ENCODE measurements at places on chromosomes 13 and 19.

DNA sequence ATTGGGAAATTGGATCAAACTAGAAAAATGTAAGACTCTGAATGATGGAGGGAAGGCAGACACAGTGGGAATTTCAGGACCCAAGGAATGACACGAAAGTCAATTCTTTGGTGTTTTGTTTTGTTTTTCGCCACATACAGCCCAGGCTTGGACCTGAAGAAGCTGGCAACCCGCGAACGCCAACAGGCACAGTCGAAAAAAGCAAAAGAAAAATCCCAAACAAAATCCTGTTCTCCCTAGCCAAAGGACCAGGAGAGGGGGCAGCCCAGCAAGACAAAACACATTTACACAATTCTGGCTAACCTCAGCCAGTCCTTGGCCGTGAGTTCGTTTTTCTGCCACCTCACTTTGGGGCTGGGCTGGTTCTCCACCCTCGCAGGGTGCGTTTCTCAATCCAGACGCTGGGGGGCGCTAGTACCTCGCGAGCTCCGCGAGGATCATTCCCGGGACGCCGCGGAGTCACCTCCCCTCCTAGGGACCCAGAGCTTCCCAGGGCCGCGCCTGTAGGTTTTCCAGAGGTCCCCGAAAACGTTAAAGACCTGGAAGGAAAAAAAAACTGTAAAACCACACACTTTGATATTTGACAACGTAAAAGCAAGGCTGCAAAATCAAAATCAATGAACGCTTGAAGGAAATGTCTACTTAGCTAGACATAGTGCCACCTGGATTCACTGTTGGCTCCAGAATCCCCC, 34.9 kb upstream of the TPM4 start:
- peak; percentile 86 for DNase-seq

DNA sequence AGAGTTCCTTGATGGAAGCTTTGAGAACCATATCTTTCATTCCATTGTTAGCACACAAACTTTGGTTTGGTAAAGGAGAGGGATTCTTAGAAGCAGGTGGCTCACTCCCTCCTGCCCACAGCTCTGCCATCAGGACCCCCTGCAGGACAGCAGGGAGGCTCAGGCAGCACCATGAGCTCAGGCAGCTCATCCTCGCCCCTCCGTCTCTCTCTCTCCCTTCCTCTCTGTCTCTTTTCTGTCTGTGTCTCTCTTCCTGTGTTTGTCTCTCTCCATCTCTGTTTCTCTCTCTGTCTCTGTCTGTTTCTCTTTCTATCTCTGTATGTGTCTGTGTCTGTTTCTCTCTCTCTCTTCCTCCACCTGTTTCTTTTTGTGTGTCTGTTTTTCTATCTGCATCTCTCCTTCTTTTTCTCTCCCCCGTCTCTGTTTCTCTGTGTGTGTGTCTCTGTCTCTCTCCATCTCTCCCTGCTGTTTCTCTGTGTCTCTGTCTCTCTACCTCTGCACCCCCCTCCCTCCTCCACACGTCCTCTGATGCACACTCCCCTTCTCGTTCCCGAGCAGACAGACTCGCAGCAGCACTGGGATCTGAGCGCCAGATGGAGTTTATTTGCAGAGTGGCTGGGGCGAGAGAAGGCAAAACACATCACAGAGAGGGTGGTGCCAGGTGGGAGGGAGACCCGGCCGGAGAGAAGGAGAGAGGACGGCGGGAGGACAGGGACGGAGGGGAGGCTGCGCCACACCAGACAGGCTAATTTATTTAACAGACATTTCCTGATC, 8.7 kb downstream of the SBK2 start:
- DNase-seq, result no peak

GRCh38 chr19:33248104-33248503, 22.5 kb upstream of the SLC7A10 start:
- DNase-seq, result no peak

DNA sequence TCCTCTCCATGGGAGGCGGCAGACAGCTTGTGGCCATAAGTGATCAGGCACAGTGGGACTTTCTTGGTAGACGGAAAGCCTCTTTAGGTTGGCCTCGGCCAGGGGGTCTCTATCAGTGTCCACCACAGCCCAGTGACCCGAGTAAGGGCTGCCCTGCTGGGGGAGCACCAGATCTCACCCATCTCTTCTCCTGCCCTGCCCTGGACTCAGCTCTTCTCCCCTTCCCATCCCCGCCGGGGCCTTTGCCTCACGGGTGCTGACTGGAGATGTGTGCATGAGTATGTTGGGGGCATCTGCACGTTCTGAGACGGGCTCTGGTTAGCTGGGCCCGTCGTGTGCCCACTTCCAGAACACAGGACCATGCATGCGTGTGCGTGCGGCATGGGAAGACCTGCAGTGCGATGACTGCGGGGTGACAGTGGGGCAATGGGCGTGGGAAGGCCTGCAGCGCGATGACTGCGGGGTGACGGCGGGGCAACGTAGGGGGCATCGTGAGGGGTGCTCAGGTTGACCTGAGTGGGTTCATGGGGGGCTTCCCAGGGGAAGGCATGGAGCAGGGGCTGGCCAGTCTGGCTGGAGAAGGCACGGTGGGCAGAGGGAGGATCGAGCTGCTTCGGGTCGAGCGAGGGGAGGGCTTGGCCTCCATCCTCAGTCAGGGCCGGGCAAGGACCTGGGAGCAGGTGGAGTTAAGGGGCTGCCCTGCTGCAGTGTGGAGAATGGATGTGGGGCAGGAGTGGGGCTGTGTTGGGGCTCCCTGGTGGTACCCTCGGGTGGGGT, 15.9 kb downstream of the EPN1 start:
- DNase-seq, result no peak

GRCh38 chr19:46383846-46384245, 29.5 kb downstream of the CCDC8 start:
- no peak for DNase-seq

- DNase-seq, result no peak
Observed at GRCh38 chr13:93976528-93976927, 503.0 kb downstream of the DCT start.

DNA sequence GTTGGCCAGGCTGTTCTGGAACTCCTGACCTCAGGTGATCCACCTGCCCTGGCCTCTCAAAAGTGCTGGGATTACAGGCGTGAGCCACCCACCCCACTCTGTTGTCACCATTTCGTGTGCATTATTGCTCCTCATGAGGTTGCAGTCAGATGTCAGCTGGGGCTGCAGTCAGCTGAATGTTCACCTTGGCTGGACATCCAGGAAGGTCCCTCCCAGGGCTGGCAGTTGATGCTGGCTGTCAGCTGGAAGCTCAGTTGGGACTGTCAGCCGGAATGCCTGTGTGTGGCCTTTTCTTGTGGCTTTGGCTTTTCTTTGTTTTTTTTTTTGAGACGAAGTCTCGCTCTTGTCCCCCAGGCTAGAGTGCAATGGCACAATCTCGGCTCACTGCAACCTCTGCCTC, 6.6 kb downstream of the MEGF8 start:
- DNase-seq, result no peak

DNA sequence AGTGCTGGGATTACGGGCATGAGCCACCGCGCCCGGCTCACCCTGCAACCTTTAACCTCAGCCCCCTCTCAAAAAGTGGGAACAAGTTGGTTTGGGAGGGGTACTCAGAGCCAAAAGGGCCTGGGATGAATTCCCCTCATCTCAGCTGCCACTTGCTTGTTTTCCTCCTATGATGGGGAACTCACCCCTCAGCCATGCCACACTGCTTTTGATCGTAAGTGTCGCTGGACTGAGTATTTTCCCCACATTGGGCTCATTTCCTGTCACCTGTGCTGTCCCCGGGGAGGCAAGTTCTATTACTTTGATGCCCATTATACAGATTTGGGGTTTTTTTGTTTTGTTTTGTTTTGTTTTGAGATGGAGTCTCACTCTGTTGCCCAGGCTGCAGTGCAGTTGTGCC, 6.5 kb downstream of the R3HDM4 start:
- no peak for DNase-seq

DNA sequence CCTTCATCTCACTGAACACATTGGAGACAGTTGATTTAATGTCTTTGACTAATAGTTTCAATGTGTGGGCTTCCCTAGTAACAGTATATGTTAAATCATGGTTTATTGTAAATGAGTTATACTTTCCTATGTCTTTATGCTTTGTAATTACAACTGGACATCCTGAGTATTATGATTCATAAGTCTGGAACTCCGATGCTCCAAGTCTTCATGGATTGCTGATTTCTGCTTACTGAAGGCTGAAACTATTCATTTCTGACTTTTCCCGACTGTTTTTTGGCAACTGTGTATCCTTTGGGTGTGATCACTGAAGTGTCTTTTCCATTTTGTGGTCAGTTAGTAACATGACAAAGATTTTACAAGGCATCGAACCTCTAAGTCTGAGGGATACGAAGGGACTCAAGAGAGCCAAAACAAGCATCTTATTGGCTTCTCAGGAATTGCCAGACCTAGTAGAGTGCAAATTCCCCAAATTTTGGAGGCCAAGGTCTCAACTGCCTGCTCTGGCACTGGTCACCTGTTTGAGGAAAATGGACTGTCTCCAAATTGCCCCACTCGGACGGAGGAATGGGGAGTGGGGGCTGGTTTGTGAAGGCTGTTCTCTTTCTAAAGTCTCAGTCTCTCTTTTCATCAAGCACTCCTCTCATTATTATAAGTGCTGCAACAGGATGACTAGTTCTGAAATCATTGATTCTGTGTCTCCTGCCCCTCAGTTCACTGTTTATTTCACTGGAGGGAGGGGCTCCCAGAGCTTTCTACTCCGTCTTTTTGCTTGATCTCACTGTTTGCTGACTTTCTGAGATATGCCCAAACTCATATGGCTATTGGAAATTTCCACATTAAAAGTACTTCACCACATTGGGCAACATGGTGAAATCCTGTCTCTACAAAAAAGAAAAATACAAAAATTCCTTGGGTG, 20.2 kb upstream of the CD70 start:
- DNase-seq, result no peak

DNA sequence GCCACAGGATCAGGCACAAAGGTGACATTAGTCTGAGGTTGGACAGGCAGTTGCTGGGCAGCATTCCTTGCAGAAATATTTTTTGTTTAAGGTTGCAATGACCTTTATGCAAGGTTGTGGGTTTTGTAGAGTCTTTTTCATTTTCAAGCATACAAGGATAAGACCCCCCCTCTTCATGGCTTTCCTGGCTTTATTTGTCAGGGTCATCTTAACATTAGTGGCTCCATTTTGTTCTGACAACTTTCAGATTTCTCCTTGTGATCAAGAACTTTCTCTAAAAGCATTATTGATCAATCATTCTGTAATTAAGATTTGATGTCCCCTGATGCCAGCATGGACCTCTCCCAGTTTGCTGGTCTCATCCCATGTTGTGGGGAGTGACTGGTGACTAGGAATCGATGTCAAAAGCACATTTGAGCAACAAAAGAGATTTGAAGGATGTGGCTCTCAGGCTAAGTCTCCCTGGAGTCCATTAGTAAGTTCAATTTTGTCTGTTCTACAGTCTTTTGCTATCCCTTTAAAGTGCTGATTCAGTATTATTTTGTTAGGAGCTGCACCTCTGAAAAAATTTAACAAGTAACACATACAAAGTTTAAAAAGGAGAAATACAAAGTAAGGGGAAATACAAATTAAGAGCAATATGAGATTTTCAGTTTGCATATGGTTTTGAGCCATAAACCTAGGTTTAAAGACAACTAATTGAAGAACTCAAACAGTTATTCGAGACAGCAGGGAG, 5.3 kb downstream of the CARD8 start:
- no peak for DNase-seq

DNA sequence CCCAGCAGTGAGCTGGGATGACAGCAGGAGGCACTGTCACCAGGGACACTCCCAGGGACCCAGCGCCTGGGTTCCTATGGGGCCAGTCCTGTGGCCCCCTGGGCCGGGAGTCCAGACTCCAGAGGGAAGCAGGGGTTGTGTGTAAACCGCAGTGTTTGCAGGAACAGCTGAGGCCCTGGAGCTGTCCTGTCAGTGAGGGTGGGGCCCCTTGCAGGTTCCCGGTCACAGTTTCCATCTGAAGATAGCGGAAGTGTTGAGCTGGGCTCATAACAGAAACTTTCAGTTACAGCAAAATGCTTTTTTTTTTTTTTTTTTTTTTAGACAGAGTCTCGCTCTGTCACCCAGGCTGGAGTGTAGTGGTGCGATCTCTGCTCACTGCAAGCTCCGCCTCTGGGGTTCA, 17.7 kb upstream of the CSNK1G2 start:
- DNase-seq, result peak; percentile 48

DNA sequence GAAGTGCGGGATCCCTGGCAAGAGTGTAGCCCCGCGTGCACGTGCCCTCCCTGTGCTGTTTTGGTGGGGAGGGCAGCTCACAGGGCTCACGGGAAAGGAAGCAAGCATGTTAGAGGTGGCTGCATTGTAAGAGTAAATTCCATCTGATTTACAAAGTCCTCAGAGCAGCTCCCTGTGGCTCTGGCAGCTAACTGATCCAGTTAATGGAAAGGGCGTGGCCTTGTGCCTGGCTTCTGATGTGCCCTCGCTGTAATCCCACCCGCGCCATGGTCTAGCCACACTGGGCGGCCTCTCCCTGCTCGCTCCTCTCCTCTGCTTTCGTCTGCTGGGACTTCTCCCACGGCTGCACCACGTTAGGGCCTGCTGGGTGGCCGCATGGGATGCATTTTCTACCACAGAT, 258.5 kb downstream of the FGF9 start:
- no peak for DNase-seq

GRCh38 chr13:52048516-52048915, 24.0 kb downstream of the UTP14C start:
- no peak for DNase-seq

- DNase-seq, result no peak
Observed at GRCh38 chr19:677201-677600, 1.0 kb downstream of the FSTL3 start.

DNA sequence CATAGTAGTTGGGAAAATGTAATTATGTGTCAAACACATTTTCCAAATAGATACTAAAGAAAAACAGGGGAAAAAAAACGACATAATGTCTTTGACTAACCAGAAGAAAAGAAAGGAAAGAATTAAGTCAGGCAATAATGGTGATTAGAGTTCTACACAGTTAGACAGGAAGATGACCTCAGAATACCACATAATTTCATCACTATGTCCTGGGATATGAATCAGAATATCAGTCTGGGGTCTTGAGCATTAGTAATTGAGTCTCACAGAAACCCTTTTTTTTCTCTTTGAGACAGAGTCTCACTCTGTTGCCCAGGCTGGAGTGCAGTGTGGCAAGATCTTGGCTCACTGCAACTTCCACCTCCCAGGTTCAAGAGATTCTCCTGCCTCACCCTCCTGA, 503.4 kb downstream of the SLITRK1 start:
- DNase-seq, result no peak

- DNase-seq, result no peak
Observed at GRCh38 chr19:246551-246950, 44.7 kb downstream of the PLPP2 start.

GRCh38 chr19:4794971-4795370, 3.4 kb downstream of the FEM1A start:
- no peak for DNase-seq

Measured in GM10248 (cell line).